Hindlimb muscle (tissue), 1 donor: ENCODE measurements at places on chromosomes 12 and 14.

GRCh38 chr14:88975926-88976325 lies 151.5 kb downstream of the TTC8 start:
- no peak for DNase-seq

DNA sequence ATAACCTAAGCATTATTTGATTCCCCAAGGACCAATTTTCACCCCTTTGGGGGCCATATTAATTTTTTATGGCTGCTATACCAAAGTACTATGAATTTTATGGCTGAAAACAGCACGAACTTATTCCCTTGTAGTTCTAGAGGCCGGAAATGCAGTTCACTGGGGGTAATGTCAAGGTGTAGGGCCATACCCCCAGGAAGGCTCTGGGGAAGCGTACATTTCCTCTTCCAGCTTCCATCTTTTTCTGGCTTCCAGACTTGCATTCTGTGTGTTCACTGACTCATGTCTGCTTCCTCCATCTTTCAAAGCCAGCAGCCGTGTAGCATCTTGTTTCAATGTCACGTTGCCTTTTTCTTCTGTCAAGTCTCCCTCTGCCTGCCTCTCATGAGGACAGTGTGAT lies 133.5 kb downstream of the BICD1 start:
- DNase-seq: no peak

DNA sequence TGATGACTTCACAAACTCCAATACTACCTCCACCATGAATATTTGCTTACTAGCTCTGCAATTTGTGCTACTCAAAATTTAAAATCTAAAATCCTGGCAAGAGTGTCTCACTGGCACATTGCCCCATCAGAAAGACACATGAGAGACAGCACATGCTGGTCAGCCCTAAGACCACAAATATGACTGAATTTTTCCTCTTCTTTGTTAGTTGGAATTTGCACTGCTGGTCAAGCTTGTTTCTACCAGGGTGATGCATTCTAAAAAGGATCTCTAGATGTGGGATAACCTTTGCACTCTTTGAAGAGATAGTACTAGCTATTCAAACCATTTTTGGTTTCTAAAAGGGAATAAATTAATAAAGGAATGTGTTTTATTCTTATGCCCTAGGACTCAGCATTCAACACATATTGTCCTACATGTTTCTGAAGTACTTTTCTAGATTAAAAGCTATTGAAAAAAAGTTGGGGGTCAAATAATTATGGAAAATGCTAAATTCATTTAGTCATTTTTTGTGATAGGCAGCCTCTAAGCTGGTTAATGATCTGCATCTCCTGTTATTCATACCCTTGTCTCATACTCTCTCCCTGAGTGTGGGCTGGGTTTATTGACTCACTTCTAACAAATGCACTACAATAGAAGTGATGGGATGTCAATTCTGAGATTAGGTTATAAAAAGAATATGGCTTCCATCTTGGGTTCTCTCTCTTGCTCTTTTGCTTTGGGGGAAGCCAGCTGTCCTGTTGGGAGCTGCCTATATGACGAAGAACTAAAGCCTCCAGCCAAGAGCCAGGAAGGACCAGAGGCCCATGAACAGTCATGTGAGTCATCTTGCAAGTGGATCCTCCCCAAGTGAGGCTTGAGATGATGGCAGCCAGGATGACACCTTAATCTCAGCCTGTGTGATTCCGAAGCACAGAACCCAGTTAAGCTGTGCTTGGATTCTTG lies 211.5 kb upstream of the CRY1 start:
- DNase-seq: no peak

GRCh38 chr12:40752011-40752410 lies 59.8 kb downstream of the CNTN1 start:
- no peak for DNase-seq

GRCh38 chr14:92850492-92850891 lies 56.4 kb downstream of the GOLGA5 start:
- no peak for DNase-seq

- no peak for DNase-seq
These were observed 8.3 kb upstream of the HVCN1 start for GRCh38 chr12:110697236-110697635.

DNA sequence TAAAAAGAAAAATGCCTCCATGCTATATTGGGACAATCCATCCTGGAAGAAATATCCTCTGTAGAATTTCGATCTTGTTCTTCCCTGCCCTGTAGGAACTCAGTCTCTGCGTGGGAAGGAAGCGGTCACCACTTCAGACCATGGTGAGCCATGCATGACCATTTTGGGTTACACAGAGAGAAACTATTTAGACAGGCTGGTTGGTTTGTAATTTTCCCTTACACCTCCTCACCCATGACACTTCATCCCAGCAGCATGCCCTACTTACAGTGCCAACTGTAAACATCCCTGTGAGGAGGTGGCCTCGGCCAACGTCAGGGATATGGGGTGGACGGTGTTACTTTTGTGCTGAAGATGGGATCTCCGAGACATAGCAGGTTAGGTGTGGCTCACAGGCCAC lies 121.4 kb downstream of the SMOC1 start:
- no peak for DNase-seq
